ENCODE measurements at places on chromosomes 6 and 20. TPM values are rescaled to one million over a fixed set of nuclear protein-coding genes. Genes with fewer than 3 reads are reported as not detected.

IFT52 gene
- total RNA-seq: 24.3 TPM

MEP1A gene
- not detected for total RNA-seq

FAM217A gene
- not detected for total RNA-seq

OPRM1 gene
- not detected for total RNA-seq

TP53TG5 gene
- not detected for total RNA-seq

PRICKLE4 gene
- 6.9 TPM for total RNA-seq

KCNK5 gene
- 0.17 TPM for total RNA-seq

ZSWIM3 gene
- total RNA-seq: 11.9 TPM

PXDC1 gene
- 61.5 TPM for total RNA-seq

GTSF1L gene
- total RNA-seq: not detected

NNAT gene
- 0.23 TPM for total RNA-seq

SLCO4A1 gene
- total RNA-seq: 3.7 TPM

CYB5R4 gene
- 2.9 TPM for total RNA-seq

PRND gene
- 0.74 TPM for total RNA-seq

C6orf58 gene
- total RNA-seq: not detected

EPPIN gene
- not detected for total RNA-seq

BPIFB2 gene
- not detected for total RNA-seq

RIMS4 gene
- total RNA-seq: not detected

HSF2 gene
- total RNA-seq: 23.4 TPM
